ENCODE measurements at places on chromosomes 13 and 19.
A peak's percentile ranks its signal among the peaks of the same experiment; 100 is the strongest.

DNA sequence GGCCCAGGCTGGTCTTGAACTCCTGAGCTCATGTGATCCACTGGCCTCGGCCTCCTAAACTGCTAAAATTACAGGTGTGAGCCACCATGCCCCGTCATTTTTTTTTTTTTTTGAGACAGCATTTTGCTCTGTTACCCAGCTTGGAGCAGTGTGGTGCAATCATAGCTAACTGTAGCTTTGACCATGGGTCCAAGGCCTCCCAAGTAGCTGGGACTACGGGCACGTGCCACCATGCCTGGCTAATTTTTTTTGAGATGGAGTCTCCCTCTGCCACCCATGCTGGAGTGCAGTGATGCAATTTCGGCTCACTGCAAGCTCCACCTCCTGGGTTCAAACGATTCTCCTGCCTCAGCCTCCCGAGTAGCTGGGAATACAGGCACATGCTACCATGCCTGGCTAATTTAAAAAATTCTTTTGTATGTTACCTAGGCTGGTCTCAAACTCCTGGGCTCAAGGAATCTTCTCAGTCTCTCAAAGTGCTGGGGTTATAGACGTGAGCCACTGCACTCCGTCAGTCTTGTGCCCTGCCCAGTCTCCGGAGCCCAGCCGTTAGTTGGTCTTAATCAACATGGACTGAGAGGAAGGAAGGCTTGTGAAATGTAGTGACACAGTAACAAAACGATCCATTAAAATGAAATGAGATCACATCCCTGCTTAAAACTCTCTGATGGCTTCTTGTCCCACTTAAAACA lies 1.4 kb upstream of the LRG1 start:
- DNase-seq = no peak

DNA sequence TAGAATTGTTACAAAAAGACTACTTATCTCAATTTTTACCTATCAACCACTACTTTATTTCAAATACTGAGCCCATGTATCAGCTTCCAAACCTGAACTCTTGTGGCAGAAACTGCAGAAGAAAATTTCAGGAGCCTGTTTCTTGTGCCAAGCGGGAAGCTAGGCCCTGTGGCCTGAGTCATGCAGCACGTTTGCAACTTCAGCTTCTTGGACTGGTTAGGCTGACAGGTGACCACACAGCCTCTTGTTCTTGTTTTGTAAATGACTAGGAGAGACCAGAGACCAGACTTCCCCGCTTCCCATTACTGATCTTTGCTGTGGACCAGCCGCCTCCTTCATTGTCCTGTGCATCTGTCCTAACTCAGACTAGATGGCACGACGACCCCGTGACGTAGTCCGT lies 3.4 kb upstream of the LAMP1 start:
- no peak for DNase-seq

- no peak for DNase-seq
Measured at GRCh38 chr13:75691183-75691582, 55.1 kb downstream of the LMO7 start.

- no peak for DNase-seq
Measured at GRCh38 chr13:75302071-75302698, 179.8 kb downstream of the TBC1D4 start.

GRCh38 chr19:20039203-20039723 lies at the start of gene ZNF682:
ZNF682 (minus strand) TSS chr19:20039505; CDS start chr19:20039345, 160 bp downstream.
- peak; percentile 85 for DNase-seq

DNA sequence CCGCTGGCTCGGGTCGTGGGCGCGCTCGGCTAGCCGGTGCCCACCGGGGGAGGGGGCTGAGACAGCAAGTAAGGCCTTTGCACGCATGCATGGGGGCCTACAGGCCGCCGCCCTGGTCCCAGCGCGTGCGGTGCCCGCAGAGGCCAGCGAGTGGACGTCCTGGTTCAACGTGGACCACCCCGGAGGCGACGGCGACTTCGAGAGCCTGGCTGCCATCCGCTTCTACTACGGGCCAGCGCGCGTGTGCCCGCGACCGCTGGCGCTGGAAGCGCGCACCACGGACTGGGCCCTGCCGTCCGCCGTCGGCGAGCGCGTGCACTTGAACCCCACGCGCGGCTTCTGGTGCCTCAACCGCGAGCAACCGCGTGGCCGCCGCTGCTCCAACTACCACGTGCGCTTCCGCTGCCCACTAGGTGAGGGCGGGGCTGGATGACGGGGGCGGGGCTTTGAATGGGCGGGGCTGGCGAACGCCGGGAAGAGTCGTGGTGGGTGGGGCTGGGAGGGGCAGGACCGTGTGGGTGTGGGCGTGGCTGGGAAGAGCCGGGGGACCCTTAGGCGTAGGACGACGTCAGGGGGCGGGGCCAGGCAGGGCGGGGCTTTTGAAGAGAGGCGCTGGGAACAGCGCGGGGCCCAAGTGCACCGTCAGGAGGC lies 2.1 kb downstream of the CILP2 start:
- peak; percentile 59 for DNase-seq

DNA sequence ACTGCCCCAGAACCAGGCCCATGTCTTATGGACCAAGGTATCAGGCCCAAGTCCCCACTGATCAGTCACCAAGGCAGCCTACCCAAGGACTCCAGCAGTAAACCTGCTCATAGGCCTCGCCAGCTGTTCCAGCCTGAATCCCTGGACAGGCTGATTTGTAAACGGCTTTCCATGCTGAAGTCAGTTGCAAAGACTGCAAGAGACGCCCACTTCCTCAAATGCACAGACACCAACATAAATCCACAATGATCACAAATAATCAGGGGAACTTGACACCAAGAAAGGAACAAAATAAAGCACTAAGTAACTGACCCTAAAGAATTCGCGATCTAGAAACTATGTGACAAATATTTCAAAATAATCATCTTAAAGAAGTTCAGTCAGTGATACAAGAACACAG lies 75.2 kb downstream of the RXFP2 start:
- no peak for DNase-seq

- DNase-seq = no peak
Measured at GRCh38 chr19:29696565-29696846, 18.6 kb downstream of the C19orf12 start.

DNA sequence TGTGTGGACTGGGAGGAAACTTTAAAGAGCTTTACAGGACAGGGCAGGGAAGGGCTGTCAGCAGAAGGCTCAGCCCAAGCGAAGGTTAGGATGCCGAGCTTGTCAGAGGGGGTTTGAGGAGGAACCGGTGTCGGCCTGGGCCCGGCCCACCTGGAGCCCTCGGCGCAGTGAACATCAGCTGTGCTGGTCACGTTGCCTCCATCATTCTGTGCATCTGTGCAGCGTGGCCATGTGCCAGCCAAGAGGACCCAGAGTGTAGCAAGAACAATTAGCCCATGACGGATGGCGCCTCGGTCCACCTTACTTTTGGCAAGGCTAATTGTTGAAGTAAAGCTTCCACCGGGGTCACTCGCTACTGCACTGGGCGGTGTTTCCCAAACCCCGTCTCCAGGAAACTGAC lies 161.4 kb downstream of the PTPRS start:
- DNase-seq = no peak

- no peak for DNase-seq
Measured at GRCh38 chr13:95833719-95834118, 156.8 kb downstream of the DNAJC3 start.

DNA sequence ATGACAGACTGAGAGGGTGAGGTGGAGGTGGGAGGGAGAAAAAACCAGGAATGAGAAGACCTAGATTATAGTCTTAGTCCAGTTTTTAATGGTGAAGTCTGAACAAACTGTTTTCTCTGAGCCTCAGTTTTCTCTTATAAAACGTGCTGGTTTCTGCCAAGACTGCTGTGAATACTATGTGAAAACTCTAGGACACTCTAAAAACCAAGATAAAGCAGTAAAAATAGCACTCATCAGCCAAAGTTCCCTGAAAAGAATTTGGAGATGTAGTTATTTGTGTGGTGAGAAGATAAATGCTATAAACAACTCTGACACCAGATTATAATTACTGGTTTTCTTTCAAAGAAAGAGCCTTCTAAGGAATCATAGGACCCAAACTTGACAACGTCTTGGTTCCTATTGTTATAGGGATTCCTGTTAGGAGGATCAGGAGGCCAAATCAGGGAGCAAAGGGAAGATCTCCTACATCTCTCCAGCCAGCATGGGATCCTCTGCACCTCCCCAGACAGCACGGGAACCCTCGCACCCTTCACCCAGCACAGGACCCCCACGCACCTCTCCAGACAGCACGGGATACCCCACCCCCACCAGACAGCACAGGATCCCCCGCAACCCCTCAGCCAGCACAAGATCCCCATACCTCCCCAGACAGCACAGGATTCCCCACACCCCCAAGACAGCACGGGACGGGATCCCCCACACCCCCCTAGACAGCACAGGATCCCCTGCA lies 130.2 kb downstream of the MIPEP start:
- DNase-seq = no peak

- DNase-seq = no peak
Measured at GRCh38 chr13:34344816-34345215, 526.9 kb downstream of the RFC3 start.

DNA sequence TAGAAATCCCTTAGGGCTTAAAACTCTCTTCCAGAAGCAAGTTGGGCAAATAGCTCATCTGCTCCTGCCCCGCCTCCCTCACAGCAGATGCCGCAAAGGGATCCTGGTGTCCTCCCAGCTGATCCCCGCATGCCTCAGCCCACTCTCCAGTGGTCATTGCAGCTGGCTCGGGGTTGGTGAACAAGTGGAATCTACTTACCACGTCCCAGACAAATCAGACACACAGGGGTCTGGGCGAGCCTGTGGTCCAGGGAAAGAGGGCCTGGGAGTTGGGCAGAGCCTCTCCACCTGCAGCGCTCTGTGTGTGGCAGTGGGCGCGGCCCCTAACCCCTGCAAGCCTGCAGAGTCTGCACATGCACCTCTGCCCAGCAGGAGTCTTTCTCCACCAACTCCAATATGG lies 10.8 kb upstream of the C19orf33 start:
- DNase-seq = no peak

- DNase-seq = no peak
Measured at GRCh38 chr13:20998649-20999415, 62.6 kb downstream of the LATS2 start.

DNA sequence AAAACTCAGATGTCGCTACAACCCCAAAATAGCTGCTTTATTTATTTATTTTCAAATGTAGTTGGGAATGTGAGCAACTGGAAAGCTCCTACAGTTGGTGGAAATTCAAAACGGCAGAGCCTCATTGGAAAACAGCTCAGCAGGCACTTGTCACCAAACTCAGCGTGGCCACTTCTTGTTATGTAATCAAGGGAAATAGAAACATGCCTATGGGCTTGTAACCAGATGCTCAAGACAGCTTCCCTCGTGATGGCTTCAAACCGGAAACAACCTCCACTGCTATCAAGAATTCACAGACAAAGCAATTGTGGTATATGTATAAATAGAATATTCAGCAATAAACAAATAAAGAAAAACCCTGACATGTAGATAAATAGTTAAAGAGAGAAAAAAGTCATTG lies 627.8 kb upstream of the SLC10A2 start:
- no peak for DNase-seq

DNA sequence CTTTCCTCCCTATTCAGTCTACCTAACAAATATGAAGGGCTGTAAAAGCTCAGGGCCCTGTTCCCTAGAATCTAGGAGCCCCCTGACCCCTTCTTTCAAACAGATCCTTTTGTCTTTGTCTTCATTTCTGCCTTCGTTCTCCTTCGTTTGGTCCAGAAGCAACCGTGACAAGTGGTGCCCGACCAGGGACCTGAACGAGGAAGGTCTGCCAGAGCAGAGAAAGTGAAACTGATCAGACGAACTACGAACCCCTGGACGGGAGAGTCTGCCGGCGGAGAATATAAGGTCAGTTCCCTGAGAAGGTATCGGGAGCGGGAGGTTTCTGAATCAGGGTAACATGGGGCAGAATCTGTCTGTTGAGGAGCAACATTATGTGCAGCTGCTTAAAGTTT lies 751 bp downstream of the ERVK3-1 start:
- DNase-seq = no peak

- DNase-seq = no peak
Measured at GRCh38 chr13:24251525-24251924, 57.9 kb upstream of the C1QTNF9 start.

DNA sequence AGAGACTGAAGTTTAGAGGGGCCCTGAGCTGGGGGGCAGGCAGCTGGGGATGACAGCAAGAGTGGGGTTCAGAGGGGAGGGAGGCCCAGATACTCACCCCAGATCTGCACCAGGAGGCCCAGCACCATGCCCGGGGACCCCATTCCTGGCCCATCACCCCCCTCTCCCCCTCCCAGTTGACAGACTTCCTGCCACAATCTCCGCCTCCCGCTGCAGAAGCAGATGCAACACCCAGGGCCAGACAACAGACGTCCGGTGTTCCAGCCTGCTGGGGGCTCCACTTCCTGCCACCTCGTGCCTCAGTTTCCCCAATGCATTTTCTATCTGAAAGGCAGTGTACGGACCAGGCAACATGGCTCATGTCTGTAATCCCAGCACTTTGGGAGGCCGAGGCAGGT lies at the start of gene TMIGD2:
Gene TMIGD2 (minus strand): TSS at position 147 of the 398 bp plus-strand sequence. CDS start 4 bp downstream, at position 143.
- DNase-seq = no peak

DNA sequence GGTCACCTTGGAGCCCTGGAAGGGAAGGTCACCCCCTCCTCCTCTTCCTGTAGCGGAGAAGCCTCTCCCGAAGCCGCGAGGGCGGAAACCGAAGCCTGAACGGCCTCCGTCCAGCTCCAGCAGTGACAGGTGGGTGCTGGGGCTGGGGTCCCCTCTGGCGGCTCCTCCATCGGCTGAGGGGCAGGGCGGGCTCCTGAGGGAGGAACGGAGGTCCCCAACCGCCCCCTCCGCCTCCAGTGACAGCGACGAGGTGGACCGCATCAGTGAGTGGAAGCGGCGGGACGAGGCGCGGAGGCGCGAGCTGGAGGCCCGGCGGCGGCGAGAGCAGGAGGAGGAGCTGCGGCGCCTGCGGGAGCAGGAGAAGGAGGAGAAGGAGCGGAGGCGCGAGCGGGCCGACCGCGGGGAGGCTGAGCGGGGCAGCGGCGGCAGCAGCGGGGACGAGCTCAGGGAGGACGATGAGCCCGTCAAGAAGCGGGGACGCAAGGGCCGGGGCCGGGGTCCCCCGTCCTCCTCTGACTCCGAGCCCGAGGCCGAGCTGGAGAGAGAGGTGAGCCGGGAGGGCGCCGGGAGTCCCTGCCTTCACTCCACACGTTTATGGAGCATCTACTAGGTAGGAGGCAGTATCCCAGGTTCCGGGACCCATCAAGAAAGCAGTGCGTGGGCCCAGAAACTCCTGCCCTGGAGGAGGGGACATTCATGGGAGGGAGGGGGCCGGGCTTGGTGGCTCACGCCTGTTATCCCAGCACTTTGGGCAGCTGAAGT lies 22.0 kb downstream of the HDGFL2 start:
- DNase-seq = no peak

DNA sequence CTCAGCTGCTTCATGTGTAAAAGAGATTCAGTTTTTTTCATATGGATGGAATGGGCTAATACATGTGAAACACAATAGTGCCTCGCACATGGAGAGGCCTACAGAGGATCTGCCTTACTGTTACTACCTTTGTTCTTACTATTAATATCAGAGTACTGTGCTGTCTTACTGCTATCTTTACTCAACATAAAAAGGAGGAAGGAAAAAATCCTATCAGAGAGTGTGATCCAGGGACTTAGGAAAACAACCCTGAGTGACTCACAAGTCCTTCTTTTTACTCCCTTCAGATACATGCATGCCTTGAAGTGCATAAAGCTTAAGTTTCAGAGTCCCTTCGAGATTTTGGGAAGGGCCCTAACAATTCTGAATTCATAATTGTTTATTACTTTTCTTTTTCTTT lies 136.8 kb downstream of the TBC1D4 start:
- DNase-seq = no peak

Data from NCI-H526 treated with DMSO at 0.1 percent for 48 hours (cell line).